ENCODE measurements at places on chromosomes 5 and 9.

GRCh38 chr9:137217276-137218211 is 4.5 kb downstream of the RNF208 start:
- no peak for DNase-seq

- DNase-seq, result peak; percentile 10
Measured at GRCh38 chr9:214648-215493, at the start of gene DOCK8. TSS of gene DOCK8 (plus strand) at chr9:214865. CDS start at chr9:214977, 112 bp downstream.

DNA sequence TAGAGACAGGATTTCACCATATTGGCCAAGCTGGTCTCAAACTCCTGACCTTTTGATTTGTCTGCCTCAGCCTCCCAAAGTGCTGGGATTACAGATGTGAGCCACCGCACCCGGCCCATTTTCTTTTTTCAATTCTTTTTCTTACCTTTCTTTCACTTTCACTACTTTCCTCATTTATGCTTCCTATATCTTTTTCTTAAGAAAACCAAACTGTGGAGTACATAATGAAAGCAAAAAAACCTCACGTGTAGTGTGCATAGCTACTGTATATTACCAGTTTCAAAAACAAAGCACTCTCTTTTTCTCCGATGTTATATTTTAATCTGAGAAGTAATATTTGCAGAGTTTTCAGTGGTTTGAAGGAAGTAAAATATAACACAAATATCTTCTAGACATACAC is 8.0 kb upstream of the CAST start:
- DNase-seq, result no peak

GRCh38 chr9:33264003-33264472 is 470 bp downstream of the BAG1 start:
- DNase-seq, result no peak

GRCh38 chr9:113302792-113303418 is at the start of gene RNF183:
TSS of gene RNF183 (minus strand) at chr9:113303376. CDS start at chr9:113298184, 5,192 bp downstream.
- DNase-seq, result no peak
